ENCODE measurements at places on chromosomes 4 and X.

GRCh38 chr4:39504538-39504937 is 22.7 kb downstream of the UGDH start:
- DNase-seq, result no peak

- no peak for DNase-seq
These were observed 3.5 kb downstream of the TMSB4X start for GRCh38 chrX:12978205-12979025.

DNA sequence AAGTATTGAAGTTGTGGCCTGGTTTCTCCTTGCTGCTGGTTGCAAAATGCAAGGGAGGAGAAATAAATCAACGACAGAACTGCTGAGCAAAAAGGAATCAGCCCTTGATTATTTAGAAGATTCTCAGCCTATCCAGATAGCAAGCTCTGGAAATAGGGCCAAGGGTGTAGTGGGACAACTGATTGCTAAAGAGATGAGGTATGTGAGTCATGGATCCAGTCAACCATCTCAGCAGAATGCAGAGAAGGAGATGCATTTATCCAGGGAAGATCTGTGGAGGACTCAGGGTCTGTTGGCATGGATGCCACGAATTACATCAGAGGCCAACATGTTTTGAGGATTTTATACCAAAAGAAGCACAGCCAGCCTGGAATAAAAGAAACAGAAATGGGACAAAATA is 36.7 kb downstream of the FOXR2 start:
- no peak for DNase-seq

- no peak for DNase-seq
These were observed 8.2 kb downstream of the CASP3 start for GRCh38 chr4:184641022-184641421.

Data from NCI-H524 (cell line).